ENCODE measurements at places on chromosomes 11 and 22. TPM values are rescaled to one million over a fixed set of nuclear protein-coding genes. Genes with fewer than 3 reads are reported as not detected.

GRCh38 chr11:44763121-44763820, 36.5 kb downstream of the TSPAN18 start:
- no peak for DNase-seq

The BTG4 gene
- polyA plus RNA-seq = not detected

DNA sequence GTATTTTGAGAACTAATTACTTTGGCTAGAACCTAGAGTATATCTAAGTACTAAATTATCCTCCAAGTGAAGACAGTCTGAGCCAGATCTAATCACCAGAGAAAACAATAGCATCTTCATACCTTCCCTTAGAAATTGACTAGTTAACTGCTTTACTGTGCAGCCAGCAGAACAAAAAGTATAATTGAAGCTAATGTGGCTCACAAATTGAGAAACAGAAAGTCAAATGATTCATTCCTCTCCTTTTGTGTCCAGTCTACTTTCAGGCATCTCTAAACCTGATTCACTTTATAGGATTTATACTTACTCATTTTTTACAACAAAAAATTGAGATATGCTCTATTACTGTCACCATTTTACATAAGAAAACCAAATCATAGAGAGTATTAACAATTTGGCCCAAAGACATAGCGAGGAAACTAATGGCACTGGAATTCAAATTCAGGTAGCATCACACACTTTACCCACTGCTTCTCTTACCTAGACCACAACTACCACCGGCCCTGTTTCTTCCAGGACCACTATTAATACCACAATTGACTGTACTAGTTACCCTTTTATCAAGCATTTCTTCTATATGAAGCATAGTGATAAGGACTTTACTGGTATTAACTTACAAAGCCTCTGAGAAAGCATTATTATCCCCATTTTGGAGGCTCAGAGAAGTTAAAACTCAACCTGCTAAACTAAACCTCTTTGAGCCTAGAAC, 1402.6 kb upstream of the TENM4 start:
- DNase-seq = no peak

- DNase-seq = no peak
Measured at GRCh38 chr11:7927635-7928034, 3.4 kb downstream of the OR10A6 start.

The TSPAN32 gene
- polyA plus RNA-seq = not detected

DNA sequence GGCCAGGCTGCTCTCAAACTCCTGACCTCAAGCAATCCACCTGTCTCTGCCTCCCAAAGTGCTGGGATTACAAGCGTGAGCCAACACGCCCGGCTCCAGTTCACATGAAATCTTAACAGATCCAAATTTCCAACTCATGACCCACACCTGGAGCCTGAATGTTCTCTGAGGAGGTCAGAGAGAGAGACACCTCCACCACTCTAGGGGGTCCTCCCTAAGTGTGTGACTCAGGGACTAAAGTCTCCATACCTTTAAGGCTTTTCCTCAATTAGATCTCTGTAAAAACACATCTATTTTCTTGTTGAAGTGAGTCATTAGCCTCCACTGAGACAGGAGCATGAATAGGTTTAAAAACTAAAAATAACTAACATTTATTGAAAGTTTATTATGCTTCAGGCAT, 376.4 kb downstream of the CADM1 start:
- DNase-seq = no peak

GRCh38 chr22:48500471-48501230, 1327.0 kb downstream of the BRD1 start:
- DNase-seq = no peak

DNA sequence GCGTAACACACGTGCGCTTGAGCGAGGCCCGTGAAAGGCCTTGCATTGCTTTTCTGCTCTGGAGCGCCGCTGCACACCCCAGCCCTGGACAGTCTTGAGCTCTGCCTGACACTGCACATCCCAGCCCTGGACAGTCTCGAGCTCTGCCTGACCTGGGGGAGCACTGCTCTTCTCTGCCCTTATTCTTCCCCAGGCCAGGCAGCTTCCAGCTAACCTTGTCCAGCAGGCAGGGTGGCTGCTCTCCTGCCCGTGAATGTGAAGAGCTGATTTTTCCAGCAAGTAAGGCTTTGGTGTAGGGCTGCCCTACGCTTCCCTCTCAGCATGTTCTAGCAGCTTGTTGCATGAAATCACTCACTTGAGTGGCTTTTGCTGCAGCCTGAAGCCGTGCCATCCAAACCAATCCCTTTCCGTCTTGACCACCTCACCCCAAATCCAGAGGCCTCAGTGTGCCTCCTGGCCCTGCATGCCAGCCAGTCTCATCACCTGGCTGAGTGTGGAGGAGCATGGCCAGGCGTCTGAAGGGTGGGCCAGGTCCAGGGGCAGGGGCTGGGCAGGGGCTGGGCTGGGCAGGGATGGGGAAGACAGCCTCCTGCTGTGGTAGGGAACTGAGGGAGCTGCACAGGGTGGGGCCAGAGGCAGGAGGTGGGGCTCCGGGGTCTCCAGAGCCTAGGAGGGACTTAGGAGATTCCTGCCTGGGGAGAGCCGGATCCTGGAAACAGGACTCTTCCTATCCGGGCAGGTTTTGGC, 89.5 kb upstream of the B3GAT1 start:
- DNase-seq = no peak

- no peak for DNase-seq
Measured at GRCh38 chr11:69648679-69649575, 8.0 kb downstream of the CCND1 start.

- DNase-seq = no peak
Measured at GRCh38 chr11:58647141-58647699, 24.8 kb downstream of the CNTF start.

GRCh38 chr22:19941365-19942082, at the start of the genes COMT and TXNRD2:
Gene COMT (plus strand): TSS chr22:19941772. CDS start chr22:19962527, 20,755 bp downstream.
Gene TXNRD2 (minus strand): TSS chr22:19941818. CDS start chr22:19941803, 15 bp downstream.
- DNase-seq = no peak

DNA sequence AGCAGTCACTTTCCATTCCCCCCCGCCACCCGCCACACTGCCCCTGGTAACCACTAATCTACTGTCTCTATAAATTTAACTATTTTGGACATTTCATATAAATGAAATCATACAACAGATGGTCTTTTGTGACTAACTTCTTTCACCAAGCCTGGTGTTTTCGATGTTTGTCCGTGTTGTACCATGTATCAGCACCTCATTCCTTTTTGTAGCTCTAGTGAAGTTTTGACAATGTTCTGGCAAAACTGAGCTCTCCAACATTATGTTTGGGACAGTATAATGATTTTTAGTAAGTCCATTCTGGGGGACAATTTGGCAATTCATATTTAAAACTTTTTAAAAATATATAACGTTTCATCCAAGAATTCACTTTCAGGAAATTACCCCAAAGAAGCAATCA, 45.6 kb upstream of the ARHGAP42 start:
- no peak for DNase-seq

The APLP2 gene
- 465 TPM for polyA plus RNA-seq

DNA sequence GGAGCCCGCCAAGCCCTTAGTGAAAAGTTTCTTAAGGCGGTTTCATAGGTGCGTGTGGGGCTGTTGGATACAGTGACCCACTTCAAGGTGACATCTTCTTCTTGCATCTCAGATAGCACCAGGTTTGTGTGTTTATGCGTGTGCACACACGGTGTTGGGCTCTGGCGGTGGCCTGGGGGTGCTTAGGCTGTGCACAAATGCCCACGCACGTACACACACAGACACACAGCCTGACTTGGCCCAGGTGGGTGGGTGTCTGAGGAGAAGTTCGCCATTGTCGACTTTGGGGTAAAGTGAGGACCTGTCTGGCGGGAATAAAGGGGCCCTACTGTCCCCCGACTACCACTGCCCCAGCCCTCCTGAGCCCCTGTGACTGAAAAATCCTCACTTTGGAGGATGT, 103.8 kb downstream of the KCNQ1 start:
- DNase-seq = no peak

The DCPS gene
- 23.5 TPM for polyA plus RNA-seq

The PDE2A gene
- polyA plus RNA-seq = 0.64 TPM

DNA sequence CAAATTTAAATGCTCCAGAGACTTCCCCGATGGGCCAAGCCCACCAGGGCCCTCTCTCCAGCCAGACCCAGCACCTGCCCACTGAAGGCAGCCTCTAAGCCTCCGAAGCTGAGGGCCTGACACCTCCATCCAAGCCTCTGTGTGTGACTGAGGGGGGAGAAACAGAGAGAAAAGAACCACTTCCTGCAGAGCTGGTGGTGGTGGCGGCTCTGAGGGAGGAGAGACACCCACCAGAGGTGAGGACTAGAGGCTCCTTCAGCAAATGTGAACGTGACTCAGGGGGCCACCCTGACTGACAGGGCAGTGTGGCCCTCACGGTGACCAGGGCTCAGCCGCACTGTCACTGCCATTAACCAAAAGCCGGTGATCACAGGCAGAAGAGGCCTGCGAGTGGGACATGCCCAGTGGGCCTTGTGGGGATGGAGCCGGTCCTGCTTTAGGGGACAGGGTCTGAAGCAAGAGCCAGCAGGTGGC, 31.0 kb upstream of the CD5 start:
- no peak for DNase-seq

GRCh38 chr11:46333394-46333947, 13.8 kb upstream of the DGKZ start:
- DNase-seq = no peak

DNA sequence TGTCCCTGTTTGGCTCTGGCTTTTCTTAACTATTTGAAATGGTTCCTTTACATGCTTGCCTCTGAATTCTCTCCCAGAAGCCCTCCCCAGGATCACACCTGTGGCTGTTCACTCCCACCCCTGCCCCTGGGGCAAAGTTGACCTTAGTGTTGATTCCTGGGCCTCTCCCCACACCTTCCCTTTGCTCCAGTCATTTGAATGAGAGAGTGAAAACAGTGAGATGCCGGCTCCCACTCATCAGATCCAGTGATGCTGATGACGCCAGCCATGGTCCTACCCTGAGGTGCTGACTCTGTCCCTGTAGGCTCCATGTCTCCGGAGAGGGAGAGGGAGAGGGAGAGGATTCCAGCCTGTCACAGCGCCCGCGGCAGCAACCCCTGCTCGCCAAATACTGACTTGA, 40.7 kb downstream of the LRP5 start:
- DNase-seq = no peak

- no peak for DNase-seq
Measured at GRCh38 chr22:32758866-32759385, 42.6 kb upstream of the TIMP3 start.

DNA sequence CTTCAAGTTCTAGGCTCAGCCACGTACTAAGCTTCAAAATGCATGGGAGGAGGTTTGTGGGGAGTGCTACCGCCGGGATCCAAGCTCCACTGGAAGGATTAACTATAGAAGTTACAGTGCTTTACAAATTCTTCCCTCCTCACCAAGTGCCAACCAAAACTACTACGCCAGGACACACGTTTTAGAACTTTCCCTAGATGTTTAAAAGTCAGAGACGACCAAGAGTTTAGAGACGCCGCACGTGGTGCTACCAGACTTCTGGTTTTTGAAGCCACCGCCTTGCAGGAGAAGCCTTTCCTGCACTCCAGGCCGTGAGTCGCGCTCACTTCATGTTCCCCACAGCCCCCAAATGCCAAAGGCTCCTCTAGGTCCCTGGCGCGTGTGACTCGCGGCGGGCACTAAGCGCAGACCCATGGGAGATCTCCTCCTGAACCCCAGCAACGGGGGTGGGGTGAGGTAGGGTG, 734 bp downstream of the SNU13 start:
- no peak for DNase-seq

GRCh38 chr22:27880778-27881394, 38.2 kb downstream of the PITPNB start:
- peak; percentile 45 for DNase-seq

- DNase-seq = no peak
Measured at GRCh38 chr22:38033522-38034277, 23.5 kb upstream of the PICK1 start.

GRCh38 chr22:45976254-45977002, 534 bp downstream of the WNT7B start:
- DNase-seq = no peak

DNA sequence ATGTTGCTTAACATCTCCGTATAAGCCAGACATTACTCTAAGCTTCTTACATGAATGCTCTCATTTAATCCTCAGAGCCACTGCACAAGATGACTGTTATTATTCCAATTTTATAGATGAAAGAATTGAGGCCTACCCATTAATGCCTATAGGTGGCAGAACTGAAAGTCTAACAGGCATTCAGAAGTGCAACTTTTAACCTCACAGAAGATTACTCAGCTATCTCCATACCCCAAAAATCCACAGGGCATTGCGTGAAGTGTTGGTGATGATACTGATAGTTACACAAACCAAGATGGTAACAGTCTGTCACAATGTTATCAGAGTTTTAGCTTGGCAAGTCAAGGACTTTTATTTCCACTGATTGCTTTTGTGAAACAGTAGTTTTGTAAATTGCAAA, 130.5 kb downstream of the ARHGAP42 start:
- no peak for DNase-seq

- DNase-seq = no peak
Measured at GRCh38 chr11:126124231-126124661, 61.6 kb upstream of the CDON start.

DNA sequence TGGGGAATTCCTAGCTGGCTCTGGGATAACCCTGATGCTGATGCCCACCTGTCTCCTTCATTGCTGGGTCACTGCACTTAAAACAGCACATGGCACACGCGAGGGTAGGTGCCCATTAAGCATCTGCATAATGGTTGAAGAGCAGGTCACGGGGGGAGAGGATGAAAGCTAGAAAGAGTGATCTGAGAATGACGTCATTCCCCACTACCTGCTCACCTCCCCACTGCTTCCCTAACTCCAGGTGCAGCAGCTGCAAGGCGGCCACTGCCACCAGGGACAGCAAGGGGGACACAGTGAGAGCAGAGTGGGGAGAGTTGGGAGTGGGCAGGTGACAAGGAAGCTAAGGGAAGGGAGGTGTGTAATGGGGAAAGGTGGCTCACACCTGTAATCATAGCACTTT, 27.0 kb downstream of the ADA2 start:
- no peak for DNase-seq

The ABTB2 gene
- 2.8 TPM for polyA plus RNA-seq

- DNase-seq = no peak
Measured at GRCh38 chr11:107691000-107691750, 20.7 kb downstream of the SLN start.

The MUC5AC gene
- not detected for polyA plus RNA-seq

GRCh38 chr11:6926208-6927029, at the start of gene ZNF215:
Gene ZNF215 (plus strand): TSS chr11:6926426. CDS start chr11:6932273, 5,847 bp downstream.
- peak; percentile 36 for DNase-seq

DNA sequence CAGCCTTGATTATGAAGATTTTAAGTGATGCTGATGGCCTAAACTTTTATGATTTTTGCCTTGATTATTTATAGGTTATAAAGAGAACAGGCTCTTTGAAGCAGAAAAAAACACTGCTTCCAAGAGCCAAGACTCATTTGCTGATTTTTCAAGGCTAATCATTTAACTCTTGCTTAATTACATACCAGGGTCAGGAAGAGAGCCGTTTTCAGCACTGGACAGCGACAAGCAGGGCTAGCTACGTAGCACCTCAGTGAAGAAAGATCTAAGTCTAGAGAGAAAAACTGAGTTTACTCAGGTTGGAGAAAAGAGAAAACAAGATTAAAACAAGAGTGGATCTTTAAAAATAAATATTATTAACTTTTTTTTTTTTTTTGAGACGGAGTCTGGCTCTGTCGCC, 615.4 kb upstream of the B3GAT1 start:
- DNase-seq = no peak

GRCh38 chr11:134313821-134314607, 17.8 kb upstream of the GLB1L2 start:
- DNase-seq = no peak

Measured in BJ (cell line).